Transverse colon (tissue), 4 donors: ENCODE measurements at places on chromosomes 5 and 9. TPM values are rescaled to one million over a fixed set of nuclear protein-coding genes. Genes with fewer than 3 reads are reported as not detected.

Gene TICAM2
- total RNA-seq, result not detected

Gene PCDHGC4
- total RNA-seq, result 1.8 TPM

Gene SV2C
- total RNA-seq, result 2.6 TPM

Gene BSPRY
- total RNA-seq, result 9.0 TPM

Gene FAM169A
- total RNA-seq, result 0.20 TPM

Gene PDLIM4
- 24.5 TPM for total RNA-seq

Gene KCTD16
- total RNA-seq, result not detected
